ENCODE measurements at places on chromosomes 2 and 18. TPM values are rescaled to one million over a fixed set of nuclear protein-coding genes. Genes with fewer than 3 reads are reported as not detected.

Gene MORN2
- total RNA-seq, result 22.2 TPM

Gene PAX8
- 0.13 TPM for total RNA-seq

Gene IL1A
- 1.2 TPM for total RNA-seq

Gene ATP6V1C2
- not detected for total RNA-seq

Gene ACKR3
- total RNA-seq, result 14.8 TPM

Gene SLC4A5
- total RNA-seq, result 0.80 TPM

Gene TSGA10
- total RNA-seq, result 2.7 TPM

Gene RBMS1
- 170 TPM for total RNA-seq

Gene UGT1A10
- total RNA-seq, result not detected

Gene CHRNG
- not detected for total RNA-seq

Gene VPS4B
- total RNA-seq, result 47.9 TPM

Gene ACMSD
- total RNA-seq, result not detected

Gene LYPD6B
- total RNA-seq, result not detected

Gene PLGLB2
- total RNA-seq, result 2.7 TPM

Gene ABHD1
- 0.13 TPM for total RNA-seq

Gene ABCG5
- not detected for total RNA-seq

Gene NOSTRIN
- 0.07 TPM for total RNA-seq

Gene MYCN
- 3.2 TPM for total RNA-seq

Gene CDK15
- total RNA-seq, result not detected

Gene CHRND
- total RNA-seq, result not detected

Gene MDH1
- total RNA-seq, result 129 TPM

Gene PROC
- not detected for total RNA-seq

Gene UGT1A4
- total RNA-seq, result not detected

Gene IL18RAP
- total RNA-seq, result not detected

Gene TNFRSF11A
- 5.5 TPM for total RNA-seq

Gene IL36A
- total RNA-seq, result not detected
